ENCODE measurements at places on chromosomes 5 and 9.

DNA sequence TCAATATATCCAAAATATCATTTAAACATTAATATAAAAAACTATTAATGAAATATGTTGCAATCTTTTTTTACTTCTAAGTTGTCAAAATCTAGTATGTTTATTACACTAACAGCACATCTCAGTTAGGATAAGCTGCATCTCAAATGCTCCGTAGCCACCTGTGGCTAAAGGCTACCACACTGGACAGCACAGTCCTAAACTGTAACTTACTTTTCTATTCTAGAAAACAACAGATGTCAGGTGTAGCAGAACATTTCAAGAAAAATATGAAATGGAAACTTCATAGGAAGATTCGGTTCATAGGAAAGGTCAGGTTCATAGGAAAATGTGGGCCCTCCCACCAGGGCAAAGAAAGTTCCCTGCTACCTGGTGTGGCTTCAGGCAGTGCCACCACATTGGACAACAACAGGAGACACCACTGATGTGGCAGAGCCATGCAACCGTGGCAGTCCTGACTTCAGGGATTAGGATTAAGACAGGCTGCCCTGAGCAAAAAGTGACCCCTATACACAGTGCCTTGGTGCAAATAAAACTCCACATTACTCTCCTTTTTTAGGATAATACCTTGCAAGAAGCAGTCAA is 197.8 kb upstream of the NR4A3 start:
- no peak for DNase-seq

DNA sequence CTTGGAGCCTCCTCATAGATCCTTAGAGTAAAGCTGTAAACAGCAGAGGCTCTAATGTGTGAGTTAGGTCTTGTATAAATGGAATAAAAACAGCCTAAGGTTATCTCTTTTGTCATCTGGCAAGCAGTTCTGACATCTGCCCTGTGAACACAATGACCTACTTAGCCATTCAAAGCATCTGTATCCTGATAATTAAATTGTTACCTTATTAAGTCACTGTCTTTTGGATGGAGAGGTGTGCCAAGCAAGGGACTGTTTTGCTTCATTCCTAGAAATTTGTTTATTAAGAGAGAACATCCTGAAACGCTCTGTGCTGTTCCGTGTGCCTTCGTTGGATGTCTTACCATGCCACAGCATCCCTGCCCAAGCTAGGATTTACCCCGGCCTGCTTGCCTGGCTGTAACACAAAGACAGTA is 1.5 kb downstream of the LSM11 start:
- DNase-seq = no peak

DNA sequence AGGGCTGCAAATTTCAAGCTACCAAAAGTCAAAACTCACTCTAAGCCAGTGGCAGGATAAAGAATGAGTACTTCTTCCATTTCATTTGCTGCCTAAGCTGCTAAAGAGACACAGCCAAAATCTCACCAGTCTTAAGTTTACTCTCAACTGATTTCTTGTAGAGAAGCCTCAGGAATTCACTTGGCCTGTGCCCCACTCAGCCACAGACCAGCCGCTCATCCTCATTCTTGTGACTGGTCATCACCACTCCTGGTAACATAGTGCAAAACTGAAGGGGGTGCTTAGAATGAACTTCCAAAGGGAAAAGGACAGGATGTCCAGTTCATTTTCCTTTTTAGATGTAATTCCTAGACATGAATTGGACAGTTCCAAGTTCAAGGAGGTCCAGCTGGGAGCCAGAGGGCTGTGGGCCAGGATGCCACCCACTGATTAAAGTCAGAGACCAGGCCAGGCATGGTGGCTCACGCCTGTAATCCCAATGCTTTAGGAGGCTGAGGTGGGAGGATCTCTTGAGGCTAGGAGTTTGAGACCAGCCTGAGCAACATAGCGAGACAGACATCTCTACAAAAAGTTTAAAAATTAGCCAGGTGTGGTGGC is 72.7 kb upstream of the RANBP3L start:
- DNase-seq = peak; percentile 45

GRCh38 chr9:15306068-15306756 is 804 bp downstream of the TTC39B start:
- no peak for DNase-seq

DNA sequence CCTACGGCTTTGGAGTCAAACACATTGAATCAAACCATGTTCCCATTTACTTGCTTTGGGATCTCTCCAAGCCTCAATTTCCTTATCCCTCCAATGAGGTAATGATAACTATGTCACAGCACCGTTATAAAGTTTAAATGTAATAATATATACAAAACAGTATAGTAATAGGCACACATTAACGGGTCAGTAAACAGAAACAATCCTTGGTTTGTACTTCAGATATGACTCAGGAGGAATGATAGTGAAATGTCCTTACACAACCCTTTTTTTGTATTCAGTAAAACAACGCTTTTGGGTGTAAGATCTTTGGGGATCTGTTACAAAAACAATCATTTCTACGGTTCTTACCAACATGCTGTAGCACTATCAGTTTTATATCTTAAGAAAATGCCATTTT is 178.5 kb upstream of the GNA14 start:
- DNase-seq = no peak

DNA sequence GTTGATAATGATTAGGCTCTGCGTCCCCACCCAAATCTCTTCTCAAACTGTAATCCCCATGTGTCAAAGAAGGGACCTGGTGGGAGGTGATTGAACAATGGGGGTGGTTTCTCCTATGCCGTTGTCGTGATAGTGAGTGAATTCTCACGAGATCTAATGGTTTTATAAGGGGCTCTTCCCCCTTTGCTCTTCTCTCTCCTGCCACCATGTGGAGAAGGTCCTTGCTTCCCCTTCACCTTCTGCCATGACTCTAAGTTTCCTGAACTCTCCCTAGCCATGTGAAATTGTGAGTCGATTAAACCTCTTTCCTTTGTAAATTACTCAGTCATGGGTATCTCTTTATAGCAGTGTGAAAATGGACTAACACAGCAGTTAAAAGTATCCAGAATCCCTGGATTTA is 715.2 kb upstream of the DMAC1 start:
- DNase-seq = no peak

DNA sequence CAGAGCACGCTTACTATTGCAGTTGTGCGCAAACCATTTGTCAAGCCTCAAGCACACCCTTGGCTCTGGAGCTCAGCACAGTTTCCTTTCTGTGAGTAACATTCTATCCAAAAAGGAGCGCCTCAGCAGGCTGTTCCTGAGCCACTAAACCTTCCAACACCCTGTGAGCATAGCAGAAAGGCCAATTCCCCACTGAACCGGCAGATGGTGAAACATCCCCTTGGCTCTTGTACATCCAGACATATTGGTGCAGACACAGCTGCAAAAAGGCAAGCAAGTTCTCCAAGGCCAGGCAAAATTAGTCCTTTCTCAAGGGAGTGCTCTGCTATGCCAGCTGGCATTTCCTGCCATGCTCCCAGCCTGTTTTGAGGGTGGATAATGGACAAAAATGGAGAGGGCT is 44.1 kb upstream of the CEMIP2 start:
- DNase-seq = no peak

DNA sequence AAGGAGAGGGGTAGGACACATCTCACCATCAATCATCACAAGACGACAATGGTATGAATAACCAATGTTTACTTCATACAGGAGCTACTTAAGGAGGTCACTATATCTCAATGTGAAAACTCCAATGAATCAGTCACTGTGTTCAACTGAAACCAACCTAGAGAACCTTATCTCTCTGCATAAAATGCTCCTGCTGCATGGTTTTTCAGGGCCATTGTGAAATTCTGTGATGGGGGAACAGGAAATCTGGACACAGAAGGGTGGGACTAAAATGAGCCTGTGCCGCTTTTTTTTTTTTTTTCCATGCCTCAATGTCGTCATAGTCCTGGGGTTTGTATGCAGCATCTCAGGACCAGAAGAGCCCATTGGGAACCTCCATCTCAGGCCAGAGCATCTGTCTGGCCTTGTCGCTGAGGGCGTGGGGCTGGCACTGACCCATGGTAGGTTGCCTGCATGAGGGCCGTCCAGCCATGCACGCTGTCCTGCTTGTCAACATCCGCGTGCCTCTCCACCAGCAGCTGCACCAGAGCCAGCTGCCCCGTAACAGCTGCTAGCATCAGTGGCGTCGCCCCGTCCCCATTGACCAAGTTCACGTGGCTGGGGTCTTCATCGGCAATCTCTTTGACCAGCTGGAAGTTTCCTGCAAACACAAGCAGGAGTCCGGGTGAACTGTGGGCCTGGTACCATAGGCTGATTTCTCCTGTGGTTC is 12.7 kb downstream of the ANKS6 start:
- no peak for DNase-seq
